ENCODE measurements at places on chromosomes 11 and 22.
A peak's percentile ranks its signal among the peaks of the same experiment; 100 is the strongest.

GRCh38 chr11:2800655-2801531 lies 84.7 kb downstream of the CDKN1C start:
- H3K27me3 ChIP-seq, result peaks cover 37% of the 10 kb centered on the region
- H3K4me1 ChIP-seq, result no peaks in the 10 kb centered on the region
- H3K4me3 ChIP-seq, result no peak overlapping the region
- peak; percentile 6 for DNase-seq

GRCh38 chr11:655036-655726 lies 18.1 kb downstream of the DRD4 start:
- peaks cover 6% of the 10 kb centered on the region for H3K4me1 ChIP-seq
- peaks cover 10% of the 10 kb centered on the region for H3K36me3 ChIP-seq
- H3K4me3 ChIP-seq, result no peak overlapping the region
- no peak for DNase-seq
- H3K27me3 ChIP-seq, result no peaks in the 10 kb centered on the region
- H3K27ac ChIP-seq, result no peak overlapping the region

- no peak overlapping the region for H3K27ac ChIP-seq
- DNase-seq, result no peak
- H3K36me3 ChIP-seq, result no peaks in the 10 kb centered on the region
- no peak overlapping the region for H3K4me3 ChIP-seq
- H3K27me3 ChIP-seq, result no peaks in the 10 kb centered on the region
Observed at GRCh38 chr11:103623933-103624332, 412.5 kb upstream of the DDI1 start.

DNA sequence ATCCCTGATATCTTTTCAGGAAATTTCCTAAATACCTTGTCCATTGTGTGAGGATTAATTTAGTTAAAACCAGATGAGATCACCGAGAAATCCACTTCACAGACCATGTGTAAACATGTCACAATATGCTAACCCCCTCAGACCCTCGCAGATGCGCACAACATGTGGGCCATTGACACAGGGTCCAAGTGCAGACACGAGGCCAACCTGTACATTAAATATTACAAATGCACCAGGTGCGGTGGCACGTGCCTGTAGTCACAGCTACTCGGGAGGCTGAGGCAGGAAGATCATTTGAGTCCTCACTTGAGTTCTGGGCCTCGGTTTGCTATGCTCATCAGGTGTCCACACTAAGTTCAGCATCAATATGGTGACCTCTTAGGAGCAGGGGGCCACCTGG lies 9.9 kb upstream of the TMPRSS4 start:
- no peaks in the 10 kb centered on the region for H3K4me1 ChIP-seq
- no peak overlapping the region for H3K4me3 ChIP-seq
- H3K27me3 ChIP-seq, result peaks cover 16% of the 10 kb centered on the region

DNA sequence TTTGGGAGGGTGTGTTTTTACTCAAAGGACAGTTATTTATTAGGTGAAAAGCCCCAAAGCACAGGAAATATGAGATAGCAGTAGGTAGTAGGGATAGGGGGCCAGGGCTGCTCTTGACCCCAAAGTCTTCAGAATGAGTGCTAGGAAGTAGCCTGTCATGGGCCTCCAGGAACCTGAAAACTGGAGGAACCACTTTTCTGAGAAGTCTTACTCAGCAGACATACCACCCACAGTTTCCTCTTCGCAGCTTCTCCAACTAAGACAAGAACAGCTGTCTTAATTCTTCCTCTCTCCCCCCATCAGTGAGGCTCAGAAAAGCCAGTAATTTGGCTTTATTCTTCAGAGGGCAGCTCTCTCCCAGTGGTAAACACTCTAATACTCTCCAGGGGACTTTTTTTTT lies 84.0 kb upstream of the CTSC start:
- H3K27ac ChIP-seq, result no peak overlapping the region
- peaks cover 6% of the 10 kb centered on the region for H3K27me3 ChIP-seq
- no peaks in the 10 kb centered on the region for H3K36me3 ChIP-seq
- H3K4me3 ChIP-seq, result no peak overlapping the region
